ENCODE measurements at places on chromosomes 7 and 10.
A peak's percentile ranks its signal among the peaks of the same experiment; 100 is the strongest.

GRCh38 chr7:81155654-81156373, 237.0 kb upstream of the SEMA3C start:
- no peak for DNase-seq

DNA sequence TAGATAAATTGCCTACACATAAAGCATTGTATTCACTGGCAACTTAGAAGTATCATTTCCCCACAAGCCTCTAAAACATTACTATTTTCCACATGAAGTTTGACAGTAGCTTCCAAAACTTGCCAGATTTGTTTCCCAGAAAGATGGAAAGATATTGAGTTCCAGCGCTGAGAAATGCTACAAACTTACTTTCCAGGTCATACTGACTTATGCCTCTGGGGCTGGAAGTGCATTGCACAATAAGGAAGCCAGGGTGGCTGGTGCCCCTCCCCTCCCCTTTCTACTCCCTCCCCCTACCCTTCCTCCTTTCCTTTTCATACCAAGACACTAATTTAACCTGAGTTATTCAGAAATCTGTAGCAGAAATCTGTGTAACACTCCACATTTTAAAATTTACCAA, 212.6 kb downstream of the WDR37 start:
- no peak for DNase-seq

GRCh38 chr7:22220941-22221340, 136.0 kb downstream of the RAPGEF5 start:
- DNase-seq = no peak

DNA sequence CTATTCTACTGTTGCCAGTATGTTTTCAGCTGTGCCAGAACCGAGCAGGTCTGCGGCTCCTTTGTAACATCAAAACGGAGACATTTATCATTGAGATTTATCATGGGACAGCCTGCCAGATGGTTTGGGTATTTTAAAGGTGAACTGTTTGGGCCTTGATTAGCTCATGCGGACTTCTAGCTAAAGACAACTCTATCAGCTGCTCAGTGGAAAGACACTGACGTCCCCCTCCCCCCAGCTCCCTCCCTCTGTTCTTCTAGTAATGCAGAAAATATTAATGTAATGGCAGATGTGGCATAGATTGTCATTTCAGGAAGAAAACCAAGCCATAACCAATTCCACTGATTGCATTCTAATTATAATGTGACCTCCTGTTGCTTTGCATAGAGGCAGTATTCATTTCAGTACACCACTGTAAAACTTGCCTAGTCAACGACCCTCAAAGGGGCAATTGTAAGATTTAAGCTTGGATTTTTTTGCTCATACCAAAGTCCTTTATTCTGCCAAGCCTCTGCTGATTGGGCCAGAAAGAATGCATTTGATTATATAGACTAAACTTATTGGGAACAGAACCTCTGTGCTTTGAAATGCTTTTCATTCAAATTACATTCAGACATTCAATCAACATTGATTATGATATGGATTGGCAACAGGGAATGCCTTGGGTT, 966.8 kb downstream of the LRMDA start:
- DNase-seq = no peak

GRCh38 chr7:151228024-151228866, 1.2 kb upstream of the ABCF2 start:
- peak; percentile 62 for DNase-seq

DNA sequence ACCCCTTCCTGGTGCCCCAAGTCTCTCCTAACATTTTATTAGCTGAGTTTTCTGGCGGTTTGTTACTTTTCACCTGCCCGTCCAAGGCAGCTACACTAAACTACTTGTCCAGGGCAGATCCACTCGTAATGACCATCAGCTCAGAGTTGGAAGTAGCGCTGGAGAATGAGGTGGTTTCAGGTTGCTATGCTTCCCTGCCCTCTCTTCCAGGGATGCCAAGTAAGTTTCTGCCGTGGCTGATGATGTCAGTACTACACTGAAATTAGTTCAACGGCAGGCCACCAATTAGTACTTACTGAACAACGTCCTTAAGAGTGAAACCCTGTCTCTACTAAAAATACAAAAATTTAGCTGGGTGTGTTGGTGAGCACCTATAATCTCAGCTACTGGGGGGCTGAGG, 55.2 kb downstream of the DIP2C start:
- no peak for DNase-seq

DNA sequence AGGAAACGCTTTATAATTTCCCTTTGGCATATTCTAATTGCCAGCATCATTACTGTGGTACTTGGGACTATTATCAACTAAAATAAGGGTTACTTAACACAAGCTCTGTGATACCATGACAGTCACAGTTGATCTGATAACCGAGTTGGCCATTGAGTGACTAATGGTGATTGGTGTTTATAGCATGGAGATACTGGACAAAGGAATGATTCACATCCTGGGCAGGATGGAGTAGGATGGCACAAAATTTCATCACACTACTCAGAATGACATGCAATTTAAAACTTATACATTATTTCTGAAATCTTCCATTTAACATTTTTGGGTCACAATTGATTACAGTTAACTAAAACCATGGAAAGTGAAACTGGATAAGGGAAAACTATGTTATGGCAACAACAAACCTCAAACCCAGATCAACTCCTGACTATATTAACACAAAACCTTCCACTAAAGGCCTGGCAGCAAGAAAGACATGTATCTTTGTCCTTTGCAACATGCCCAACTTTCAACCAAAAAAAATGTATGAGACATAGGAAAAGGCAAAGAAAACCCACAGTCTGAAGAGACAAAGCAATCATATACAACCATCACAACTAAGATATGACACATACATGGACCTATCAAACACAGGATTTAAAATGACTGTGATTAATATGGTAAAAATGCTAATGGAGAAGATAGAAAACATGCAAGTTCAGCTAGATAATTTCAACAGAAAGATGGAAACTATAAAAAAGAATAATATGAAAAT, 208.5 kb upstream of the NRP1 start:
- no peak for DNase-seq

DNA sequence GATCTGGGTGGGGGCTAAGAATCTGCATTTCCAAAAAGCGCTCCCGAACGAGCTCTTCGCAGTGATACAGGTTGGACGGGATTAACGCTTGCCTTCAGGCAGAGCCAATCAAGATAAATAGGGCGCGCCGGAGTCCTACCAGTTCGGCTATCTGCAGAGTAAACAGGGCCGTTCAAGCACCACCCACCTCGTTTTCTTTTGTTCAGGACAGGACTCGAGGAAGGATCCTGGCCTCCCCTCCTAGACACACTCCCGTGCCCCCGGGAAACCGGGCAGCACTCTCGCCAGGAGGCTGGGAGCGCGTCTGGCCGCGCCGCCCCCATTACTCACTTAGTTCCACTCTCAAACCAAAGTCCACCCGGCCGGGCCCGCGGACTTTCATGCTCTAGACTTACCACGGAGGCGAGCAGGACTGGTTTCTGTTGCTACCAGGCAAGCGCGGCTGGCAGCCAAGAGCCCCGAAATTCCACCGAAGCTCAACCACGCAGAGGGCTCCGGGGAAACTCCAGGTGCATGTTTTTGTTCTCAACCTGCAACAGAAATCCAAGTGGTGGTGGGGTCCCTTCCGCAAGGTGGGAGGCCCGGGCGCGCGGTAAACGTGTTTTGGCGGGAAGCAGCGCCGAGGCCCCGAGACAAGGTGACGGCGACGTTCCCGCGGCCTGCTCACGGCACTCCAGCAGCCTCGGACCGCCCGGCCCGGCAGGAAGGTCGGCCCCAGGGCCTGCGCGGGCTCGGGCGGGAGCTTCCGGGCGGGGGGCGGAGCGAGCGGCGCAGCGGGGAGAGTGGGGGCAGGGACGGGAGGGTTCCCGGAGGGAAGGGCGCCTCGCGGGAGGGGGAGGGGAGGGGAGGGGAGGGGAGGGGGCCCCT, 12.7 kb downstream of the HNRNPF start:
- peak; percentile 87 for DNase-seq

Measured in left colon (tissue), 2 donors.